Gastroesophageal sphincter (tissue), 4 donors: ENCODE measurements at places on chromosomes 5 and 9. TPM values are rescaled to one million over a fixed set of nuclear protein-coding genes. Genes with fewer than 3 reads are reported as not detected.

The FCN2 gene
- not detected for total RNA-seq

The CDKN2B gene
- 21.6 TPM for total RNA-seq

The MEF2C gene
- total RNA-seq: 23.1 TPM

The EQTN gene
- total RNA-seq: not detected

The NRG2 gene
- 3.2 TPM for total RNA-seq

The ENTREP1 gene
- 11.3 TPM for total RNA-seq

The FSTL4 gene
- not detected for total RNA-seq

The GRIA1 gene
- 1.5 TPM for total RNA-seq

The ODF2 gene
- 19.7 TPM for total RNA-seq

The SGCD gene
- 30.6 TPM for total RNA-seq

The CDC42SE2 gene
- total RNA-seq: 30.4 TPM

The BDP1 gene
- 26.1 TPM for total RNA-seq

The CTSV gene
- total RNA-seq: 0.93 TPM

The ABCA1 gene
- total RNA-seq: 46.2 TPM

The DMRT3 gene
- total RNA-seq: not detected

The OBP2A gene
- not detected for total RNA-seq

The PCDHGA4 gene
- 2.4 TPM for total RNA-seq

The ELOVL7 gene
- 3.6 TPM for total RNA-seq

- ATAC-seq: no peak
These were observed 169.0 kb upstream of the PANK3 start for GRCh38 chr5:168747987-168748777.

- no peak for ATAC-seq
These were observed 83.1 kb downstream of the DPYSL3 start for GRCh38 chr5:147426640-147427327.

DNA sequence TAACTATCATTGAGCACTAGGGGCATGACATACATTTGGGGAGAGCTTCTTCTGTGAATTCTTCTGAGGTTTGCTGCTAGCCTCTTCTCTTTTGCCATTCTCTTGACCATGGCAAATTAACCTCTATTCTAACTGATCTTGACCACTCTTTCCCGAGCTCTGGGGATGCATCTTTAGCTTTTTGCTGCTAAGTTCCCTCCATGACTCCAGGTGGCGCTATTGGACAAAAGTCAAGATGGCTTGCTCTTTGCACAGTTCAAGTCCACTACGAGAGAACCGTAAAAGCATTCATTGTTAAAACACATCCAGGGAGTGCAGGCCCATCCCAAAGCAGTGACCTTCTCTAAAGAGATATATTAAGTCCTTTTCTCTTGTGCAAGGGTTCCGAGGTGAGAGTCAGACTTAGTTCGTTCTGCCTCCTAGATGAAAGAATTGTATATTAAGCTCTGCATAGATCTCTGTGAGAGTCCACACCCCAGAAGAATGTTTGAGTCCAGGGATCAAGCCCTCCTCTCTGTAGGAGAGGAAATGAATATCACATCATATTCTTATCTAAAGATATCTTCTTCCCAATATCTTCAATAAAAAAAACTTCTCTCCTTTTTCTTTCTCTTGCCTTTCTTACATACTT is 1152.9 kb upstream of the CDH6 start:
- ATAC-seq: no peak

DNA sequence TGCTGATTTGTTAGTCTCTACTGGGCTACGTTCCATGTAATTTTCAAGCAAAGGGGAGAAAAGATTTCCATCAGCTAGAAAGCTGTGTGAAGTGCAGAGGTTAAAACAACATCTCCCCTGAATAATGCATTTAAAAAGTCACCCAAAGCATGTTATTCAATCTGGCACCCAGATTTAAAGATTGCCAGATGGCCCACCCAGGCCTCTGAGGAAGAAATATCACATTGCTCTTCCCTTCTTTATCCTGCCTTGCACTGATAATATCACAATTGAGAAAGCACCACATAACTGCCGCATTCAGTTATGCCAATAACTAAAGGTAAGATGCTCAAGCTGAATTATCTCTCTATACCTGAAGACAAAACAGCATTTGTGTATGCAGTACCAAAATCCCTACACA is 119.4 kb upstream of the PUM3 start:
- no peak for ATAC-seq

- no peak for ATAC-seq
These were observed 1.1 kb downstream of the RALGDS start for GRCh38 chr9:133119846-133120500.

DNA sequence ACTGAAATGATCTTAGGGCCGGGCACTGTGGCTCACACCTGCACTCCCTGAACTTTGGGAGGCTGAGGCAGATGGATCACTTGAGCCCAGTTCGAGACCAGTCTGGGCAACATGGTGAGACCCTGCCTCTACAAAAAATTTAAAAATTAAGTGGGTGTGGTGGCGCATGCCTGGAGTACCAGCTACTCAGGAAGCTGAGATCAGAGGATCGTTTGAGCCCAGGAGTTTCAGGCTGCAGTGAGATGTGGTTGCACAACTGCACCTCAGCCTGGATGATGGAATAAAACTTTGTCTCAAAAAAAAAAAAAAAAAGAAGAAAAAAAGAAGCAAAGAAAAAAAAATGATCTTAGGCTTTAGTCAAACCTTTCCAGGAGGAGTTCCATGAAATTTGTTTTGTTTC is 41.8 kb downstream of the MEF2C start:
- no peak for ATAC-seq

GRCh38 chr5:95969651-95970358 is 8.2 kb upstream of the ELL2 start:
- no peak for ATAC-seq

DNA sequence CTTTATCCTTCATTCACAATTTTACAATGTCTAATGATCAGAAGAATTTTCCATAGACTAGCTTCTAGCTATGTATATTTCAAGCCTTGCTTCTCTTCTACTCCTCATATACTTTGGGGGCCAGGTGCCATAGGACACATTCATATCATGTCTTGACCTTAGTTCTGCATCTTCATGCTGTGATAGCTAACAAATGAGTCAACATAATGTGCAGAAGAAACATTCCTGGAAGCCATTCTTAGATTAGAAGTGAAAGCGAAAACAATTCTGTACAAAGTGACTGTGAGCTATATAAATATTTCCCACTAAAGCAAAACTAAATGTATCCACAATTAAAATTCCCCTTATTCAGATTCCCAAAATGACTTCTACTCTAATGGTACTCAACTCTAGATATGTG is 320.2 kb upstream of the NREP start:
- no peak for ATAC-seq

GRCh38 chr9:125400725-125401716 is 139.4 kb downstream of the GAPVD1 start:
- no peak for ATAC-seq

DNA sequence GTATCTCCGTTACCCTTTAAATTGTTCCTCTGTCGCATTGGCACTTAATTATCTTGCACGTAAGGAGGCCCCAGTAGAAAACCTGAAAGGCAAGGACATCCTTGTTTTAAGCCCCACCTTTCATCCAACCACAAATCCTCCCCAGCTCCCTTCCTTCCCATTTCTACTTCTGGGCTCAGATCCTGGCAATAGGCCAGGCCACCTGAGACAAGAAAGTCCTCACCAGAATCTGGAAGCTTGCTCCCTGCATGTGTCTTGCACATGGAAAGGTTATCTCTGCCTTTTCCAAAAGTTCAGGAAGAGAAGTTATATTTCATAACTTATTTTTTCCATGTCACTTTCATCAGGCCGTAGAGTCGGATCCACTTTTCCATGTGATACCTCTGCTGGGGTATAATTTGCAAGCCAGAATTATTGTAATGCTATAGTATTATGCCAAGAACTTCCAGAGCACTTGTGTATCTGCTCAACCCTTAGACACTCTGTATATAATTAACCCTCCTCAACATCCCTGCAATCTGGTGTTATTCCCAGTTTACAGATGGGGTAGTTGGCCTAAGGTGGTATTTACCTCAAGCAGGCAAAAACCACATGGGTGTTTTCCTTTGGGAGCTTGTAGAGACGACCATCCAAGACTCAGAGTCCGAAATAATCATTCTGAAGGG is 2.6 kb upstream of the SHB start:
- no peak for ATAC-seq

GRCh38 chr9:111895996-111896941 is at the start of gene UGCG:
Gene UGCG (plus strand): TSS chr9:111896814. CDS start chr9:111897216, 402 bp downstream.
- peak; percentile 98 for ATAC-seq

- no peak for ATAC-seq
These were observed 15.3 kb downstream of the BRD3 start for GRCh38 chr9:134052491-134052890.

GRCh38 chr9:38149647-38150046 is 80.6 kb upstream of the SHB start:
- ATAC-seq: no peak

- no peak for ATAC-seq
These were observed 503.9 kb downstream of the RASEF start for GRCh38 chr9:82558855-82559630.

DNA sequence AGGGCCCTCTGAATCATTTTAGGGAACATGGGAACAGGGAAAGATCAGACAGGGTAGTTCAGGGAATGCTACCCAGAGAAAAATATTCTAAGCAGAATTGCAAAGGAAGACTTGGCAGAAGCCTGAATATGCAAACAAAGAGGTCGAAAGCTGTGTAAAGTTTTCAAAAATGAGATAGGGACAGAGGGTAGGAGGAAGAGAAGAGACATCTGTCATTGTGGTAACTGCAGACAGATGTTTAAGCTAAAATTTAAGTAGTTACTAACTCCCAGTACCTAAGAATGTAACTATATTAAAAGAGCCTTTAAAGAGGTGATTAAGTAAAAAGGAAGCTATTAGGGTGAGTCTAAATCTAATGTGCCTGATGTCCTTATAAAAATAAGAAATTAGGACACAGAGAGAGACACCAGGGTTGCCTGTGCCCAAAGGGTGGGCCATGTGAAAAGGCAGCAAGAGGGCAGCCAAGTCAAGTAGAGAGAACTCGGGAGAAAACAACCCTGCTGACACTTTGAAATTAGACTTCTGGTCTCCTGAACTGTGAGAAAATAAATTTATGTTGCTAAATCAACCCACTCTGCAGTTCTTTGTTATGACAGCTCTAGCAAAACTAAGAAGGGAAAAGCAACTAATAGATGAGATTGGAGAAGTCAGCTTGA is 1647.4 kb upstream of the C9orf72 start:
- ATAC-seq: no peak

DNA sequence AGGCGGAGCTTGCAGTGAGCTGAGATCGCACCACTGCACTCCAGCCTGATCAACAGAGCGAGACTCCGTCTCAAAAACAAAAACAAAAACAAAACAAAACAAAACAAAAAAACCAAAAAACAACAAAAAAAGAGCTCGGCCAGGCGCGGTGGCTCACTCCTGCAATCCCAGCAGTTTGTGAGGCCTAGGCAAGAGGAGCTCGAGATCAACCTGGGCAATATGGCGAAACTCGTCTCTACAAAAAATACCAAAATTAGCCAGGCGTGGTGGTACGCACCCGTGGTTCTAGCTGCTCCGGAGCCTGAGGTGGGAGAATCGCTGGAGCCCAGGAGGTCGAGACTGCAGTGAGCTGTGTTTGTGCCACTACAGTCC is 20.2 kb downstream of the TRIM7 start:
- no peak for ATAC-seq

GRCh38 chr9:76401580-76402354 is 7.5 kb upstream of the RFK start:
- ATAC-seq: no peak

- no peak for ATAC-seq
These were observed 59.4 kb upstream of the RAPGEF1 start for GRCh38 chr9:131799177-131799823.

- no peak for ATAC-seq
These were observed 460.7 kb upstream of the MEF2C start for GRCh38 chr5:89343666-89344065.

DNA sequence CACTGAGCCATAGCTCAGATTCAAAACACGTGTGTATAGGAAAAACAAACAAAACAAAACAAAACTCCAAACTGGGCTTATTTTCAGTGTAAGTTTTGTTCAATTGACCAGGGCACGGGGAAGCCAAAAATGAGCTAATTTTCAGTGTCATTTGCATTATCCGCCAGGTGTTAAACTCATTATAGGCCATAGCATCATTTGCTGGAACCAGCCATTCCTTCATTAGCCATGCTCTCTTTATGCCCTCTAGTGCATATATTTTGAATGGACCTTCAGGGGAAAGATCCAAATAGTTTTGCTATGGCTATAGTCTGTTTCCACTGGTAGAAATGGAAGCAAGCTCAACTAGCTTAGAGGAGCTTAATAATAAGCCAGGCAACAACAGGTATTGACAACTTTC is 1205.2 kb upstream of the DMAC1 start:
- ATAC-seq: no peak

DNA sequence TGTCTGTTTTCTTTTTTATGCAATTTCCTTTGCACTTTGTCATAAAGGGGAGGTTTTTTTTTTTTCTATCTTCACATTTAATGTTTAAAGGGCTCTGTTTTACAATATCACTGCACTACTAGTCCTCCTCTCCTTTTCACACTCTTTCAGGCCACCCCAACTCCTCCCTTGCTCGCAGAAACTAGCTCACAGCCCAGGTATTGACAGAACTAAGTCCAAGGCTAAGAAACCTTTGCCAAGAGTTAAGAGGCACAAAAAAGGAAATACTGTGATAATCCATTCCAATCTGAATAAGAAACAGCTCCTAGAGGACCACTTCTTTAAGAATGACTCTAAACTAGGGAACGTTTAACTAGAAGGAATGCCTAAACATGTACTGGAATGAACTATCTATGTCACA is 1.1 kb upstream of the FGF10 start:
- ATAC-seq: no peak

GRCh38 chr9:70529833-70530232 is 115.4 kb upstream of the KLF9 start:
- no peak for ATAC-seq

DNA sequence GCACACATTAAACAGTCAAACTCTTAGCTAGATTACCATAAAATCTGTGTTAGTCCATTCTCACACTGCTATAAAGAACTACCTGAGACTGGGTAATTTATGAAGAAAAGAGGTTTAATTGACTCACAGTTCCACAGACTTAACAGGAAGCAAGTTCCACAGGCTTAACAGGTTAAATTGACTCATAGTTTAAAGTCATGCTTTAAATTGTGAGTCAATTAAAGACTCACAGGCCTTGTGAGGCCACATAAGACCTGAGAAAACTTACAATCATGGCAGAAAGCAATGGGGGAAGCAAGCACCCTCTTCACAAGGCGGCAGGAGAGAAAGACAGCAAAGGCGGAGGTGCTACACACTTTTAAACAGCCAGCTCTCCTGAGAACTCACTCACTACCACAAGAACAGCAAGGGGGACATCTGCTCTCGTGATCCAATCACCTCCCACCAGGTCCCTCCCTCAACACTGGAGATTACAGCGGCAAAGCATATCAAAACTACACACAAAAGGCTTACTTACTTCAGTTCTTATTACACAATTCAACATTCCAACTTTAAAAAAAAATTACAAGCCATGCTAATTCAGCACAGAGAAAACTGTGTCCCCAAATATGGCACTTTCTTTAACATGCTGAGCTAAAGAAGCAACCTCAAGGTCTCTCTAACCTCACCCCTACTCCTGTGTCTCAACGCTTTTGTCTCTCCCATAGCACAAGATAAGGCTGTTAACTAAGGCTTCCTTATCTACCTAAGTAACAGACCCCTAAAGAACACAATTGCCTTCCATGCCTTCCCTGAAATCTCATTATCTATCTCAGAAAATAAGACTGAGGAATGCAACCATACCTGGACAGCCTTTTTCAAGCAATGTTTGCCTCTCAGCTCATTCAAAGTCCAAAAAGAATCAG is 805.1 kb downstream of the NR2F1-AS1 start:
- no peak for ATAC-seq

- no peak for ATAC-seq
These were observed 30.7 kb downstream of the SPIN1 start for GRCh38 chr9:88418715-88419540.

- peak; percentile 16 for ATAC-seq
These were observed 103.9 kb upstream of the DMRT1 start for GRCh38 chr9:737400-738120.
